ENCODE measurements at places on chromosomes 5 and 9. TPM values are rescaled to one million over a fixed set of nuclear protein-coding genes. Genes with fewer than 3 reads are reported as not detected.

- peak; percentile 74 for DNase-seq
Measured at GRCh38 chr5:14628346-14628745, 36.2 kb upstream of the OTULIN start.

DNA sequence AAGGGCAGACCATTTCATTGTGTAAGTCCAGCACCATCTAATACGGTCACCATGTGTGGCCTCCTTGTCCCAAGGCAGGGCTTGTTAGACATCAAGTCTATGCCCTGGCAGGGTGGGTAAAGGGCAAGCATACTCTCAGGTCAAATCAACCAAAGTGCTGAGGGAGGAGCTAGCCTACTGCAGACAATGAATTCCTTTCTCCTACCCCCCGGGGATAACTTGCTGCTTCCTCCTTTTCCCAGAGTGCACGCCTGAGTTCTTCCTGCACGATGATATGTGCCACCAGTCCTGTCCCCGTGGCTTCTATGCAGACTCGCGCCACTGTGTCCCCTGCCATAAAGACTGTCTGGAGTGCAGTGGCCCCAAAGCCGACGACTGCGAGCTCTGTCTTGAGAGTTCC, 71.4 kb downstream of the RFK start:
- DNase-seq: no peak

GRCh38 chr5:58901271-58901670, 318.4 kb downstream of the RAB3C start:
- no peak for DNase-seq

ANKRD34B gene
- 2.9 TPM for total RNA-seq

PLEKHG4B gene
- 3.9 TPM for total RNA-seq

DNA sequence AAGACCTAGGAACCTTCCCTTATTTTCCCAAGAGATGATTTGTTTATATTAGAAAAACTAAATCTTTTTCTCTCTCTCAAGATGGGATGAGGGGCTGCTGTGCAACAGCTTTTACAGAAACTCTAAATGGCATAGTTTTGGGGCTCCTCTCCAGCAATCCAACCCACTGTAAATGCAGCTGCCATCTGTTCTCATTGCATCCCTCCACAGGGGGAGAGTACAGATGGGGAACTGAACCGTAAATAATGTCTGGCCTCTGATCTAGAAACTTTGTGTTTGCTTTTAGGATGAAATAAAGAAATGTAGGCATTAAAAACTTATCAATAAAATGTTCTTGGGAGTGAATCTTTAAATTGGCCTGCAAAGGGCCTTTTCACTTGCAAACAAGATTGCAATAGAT, 291.4 kb downstream of the MCTP1 start:
- no peak for DNase-seq

DNA sequence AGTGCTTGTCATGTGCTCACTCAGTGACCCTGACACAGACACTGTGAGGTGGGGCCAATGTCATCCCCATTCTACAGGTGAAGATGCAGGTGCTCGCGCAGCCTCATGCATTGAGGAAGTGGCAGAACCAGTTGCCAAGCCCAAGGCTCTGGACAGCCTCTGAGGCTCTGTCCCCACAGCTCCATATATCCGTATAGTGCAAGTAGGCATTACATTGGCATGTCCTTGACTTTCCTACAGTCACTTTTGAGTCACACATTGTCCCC, 58.8 kb upstream of the ANGPTL2 start:
- DNase-seq: no peak

OBP2B gene
- total RNA-seq: not detected

DNA sequence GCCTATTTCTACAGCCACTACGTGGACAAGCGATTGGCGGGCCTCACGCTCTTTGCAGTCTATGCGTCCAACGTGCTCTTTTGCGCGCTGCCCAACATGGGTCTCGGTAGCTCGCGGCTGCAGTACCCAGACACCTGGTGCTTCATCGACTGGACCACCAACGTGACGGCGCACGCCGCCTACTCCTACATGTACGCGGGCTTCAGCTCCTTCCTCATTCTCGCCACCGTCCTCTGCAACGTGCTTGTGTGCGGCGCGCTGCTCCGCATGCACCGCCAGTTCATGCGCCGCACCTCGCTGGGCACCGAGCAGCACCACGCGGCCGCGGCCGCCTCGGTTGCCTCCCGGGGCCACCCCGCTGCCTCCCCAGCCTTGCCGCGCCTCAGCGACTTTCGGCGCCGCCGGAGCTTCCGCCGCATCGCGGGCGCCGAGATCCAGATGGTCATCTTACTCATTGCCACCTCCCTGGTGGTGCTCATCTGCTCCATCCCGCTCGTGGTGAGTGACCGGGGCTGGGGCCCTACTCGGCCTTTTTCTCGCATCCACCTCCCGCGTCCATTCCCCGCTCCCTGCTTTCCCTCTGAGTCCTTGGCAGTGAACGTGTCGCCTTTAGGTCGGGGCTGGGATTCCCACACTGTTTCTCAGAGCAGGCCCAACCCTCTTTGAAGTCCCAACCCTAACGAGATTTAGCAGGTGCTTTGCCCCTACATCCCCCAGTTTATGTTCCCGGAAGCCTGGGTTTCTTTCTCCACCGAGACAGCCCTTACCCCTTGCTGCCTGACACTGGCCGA, 1.8 kb downstream of the PTGER4 start:
- no peak for DNase-seq

DNA sequence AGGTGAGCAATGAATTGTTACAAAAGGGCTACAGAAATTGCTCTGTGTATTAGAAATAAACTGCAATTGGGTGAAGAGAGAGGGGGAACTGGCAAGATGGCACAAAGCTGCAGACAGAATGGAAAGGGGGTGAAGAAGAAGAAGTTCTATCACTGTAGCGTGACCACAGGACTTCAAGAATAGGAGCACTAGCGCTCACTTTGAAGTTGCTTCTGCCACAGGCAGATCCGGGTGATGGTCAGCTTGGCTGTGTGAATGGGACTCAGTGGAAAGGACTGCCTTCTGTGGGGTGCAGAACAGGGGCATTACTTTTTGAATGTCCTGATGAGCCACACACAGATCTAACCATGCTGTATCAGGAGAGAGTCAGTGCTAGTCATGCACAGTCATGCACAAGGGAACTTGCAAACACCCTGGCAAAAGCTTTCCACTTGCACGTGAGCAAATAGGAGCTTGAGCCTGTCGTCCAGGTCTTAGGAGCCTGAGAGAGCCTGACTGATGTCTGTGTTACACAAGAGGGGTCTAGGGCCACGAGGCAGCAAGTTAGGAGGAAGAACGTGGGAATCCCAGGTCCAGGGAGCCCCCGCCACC, 16.3 kb downstream of the IL5 start:
- no peak for DNase-seq

DNA sequence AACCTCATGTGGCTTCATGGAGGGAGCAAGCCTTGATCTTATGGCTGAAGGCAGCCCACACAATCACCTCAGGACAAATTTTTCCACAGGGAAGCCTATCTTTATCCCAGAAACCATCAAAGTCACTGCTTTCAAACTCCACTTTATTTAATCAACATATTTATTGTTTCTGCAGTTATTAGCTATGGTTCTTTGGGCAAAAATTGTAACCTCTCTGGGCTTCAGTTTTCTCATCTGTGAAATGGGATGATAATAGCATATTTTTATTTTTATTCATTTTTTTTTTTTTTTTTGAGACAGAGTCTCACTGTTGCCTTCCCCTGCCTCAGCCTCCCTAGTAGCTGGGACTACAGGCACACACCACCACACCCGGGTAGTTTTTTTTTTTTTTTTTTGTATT, 2.1 kb upstream of the RPS14 start:
- DNase-seq: no peak

OTP gene
- total RNA-seq: not detected

DNA sequence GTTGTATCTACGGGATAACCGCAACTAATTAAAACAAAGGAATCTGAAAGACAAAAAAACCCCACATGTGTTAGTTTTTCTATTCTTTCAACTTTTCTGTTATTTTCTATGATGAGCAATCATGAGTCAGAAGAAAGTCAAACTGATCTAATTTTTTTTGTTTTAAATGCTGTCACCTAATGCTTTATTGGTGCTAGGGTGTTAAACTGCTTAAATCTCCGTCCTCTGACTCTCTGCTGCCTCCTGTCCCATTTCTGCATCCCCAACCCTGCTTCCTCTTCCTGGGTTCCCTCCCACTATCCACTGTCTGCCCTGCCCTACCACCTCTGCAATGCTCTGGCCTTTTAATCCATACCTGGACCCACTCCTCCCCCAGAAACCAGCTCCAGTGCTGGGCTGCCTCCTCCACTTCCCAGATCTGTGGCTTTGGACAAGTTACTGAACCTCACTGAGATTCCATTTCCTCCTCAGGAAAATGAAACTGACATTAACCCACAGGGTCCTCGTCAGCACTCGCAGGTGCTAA, 15.7 kb downstream of the PTPN3 start:
- no peak for DNase-seq

FAM163B gene
- 2.5 TPM for total RNA-seq

DNA sequence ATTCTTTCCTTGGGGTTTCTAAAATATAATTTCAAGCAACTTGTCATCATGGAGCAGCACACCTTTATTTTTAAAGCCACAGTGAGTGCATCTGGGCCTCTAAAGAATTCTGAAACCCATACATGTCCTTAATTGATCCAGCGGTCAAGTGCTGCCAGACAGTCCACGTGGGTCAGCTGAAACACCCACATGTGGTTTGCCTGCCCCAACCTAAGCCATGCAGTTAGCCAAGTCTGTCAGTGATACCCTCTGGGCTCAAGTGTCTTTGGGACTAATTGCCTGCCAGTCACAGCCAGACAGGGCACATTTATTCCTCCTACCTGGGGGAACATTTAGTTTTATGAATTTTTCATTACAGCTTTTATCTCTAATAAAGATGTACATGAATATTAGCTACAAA, 291.4 kb upstream of the SLC30A5 start:
- no peak for DNase-seq

DNA sequence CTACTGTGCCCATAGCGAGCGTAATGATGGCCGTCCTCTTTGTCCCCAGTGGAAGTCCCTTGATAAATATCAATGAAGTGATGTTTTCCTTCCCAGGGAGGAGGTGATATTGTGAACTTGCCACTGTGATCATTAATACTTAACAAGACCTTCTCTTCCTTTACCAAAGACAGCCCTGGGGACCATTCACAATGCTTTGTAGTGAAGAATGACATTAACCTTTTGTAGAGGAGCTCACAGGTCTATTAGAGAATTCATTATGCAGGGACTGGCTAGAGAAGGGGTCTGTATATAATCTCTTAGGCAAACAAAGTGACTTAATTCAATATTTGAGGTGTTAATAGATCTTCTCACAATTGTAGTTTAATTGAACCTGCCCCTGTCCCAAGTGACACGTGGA, 452.9 kb upstream of the DMAC1 start:
- no peak for DNase-seq

OCLN gene
- 36.6 TPM for total RNA-seq

DNA sequence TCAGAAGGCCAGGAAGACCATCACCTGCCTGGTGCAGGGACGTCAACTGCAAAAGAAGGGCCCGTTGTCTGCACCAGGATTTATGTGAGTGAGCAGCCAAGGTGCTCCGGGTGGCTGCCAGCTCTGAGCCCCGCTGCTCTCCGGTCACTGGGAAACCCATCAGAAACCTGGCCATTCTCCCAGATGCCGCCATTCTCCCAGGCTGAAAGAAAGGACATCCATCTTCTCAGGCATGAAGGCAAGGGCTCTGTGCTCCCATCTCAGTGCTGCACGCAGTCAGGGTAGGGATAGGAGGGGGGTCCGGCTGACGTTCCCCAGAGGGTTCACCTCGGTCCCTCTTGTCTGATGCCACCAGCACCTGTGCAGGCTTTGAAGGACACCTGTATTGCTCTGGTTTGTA, 158.4 kb downstream of the ERCC6L2 start:
- no peak for DNase-seq

- no peak for DNase-seq
Measured at GRCh38 chr5:178797101-178797521, 62.6 kb upstream of the ZNF354B start.

KIF4B gene
- total RNA-seq: 0.02 TPM

GRCh38 chr9:82491604-82492003, 503.0 kb downstream of the SPATA31D1 start:
- DNase-seq: no peak

TEX48 gene
- not detected for total RNA-seq

C5orf52 gene
- not detected for total RNA-seq

DNA sequence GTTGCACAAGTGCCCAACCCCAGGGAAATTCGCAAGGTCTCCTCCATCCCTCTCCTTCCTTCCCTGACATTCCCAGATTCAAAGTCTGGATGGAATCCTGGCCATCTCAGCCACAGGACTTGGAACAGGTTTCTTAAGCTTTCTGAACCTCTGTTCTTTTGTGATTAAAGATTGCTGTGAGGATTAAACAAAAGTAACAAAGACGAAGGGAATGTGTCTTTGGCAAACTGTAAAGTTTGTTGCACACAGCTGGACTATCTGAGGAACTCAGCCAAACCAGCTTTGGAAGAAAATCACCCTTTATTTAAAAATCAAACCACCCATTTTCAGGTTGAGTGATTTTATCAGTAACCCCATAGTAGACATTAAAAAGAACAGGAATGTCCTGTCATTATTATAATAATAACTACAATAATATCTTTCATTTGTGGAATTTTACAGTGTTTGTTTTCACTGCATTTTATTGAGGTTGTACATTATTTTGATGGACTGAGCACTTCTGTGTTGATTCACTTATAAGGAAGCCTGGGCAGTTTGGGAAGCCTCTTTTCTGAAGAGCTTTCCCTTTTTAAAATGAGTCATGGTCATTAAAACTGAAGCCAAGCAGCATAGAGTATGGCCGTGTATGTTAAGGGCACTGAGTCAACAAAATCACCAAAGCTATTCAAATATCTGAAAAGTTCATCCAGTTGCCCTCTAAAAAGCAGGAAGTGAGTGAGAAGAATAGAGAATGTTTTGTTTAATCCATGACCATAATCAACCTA, 310.2 kb downstream of the AGTPBP1 start:
- no peak for DNase-seq

SHOC1 gene
- total RNA-seq: 0.58 TPM

DNA sequence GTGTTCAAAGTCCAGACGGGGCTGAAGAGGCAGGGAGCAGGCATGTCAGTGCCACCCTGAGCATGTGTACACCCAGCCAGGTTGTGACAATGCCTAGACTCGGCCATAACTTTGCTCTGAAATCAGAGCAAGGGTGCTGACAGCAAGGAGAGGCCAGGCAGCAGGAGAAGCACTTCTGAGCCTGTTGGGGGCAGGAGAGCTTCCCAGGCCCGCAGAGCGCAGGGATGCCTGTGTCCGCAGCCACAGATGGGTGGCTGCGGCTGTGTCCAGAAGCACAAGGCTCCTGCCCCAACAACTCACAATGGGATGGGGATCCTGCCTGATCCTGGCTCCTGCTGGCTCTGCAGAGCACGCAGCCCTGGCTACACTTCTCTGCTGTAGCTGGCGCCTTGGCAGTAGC, 373.9 kb downstream of the CHSY3 start:
- DNase-seq: no peak

FRRS1L gene
- 0.02 TPM for total RNA-seq

GRCh38 chr9:127903557-127904475, 4.4 kb upstream of the ST6GALNAC6 start:
- peak; percentile 80 for DNase-seq

LCN9 gene
- not detected for total RNA-seq
